ENCODE measurements at places on chromosomes 7 and 10. TPM values are rescaled to one million over a fixed set of nuclear protein-coding genes. Genes with fewer than 3 reads are reported as not detected.
A peak's percentile ranks its signal among the peaks of the same experiment; 100 is the strongest.

The DOCK4 gene
- 8.3 TPM for total RNA-seq

The LRMDA gene
- 1.7 TPM for total RNA-seq

The CUL1 gene
- total RNA-seq = 17.8 TPM

The HOXA10 gene
- not detected for total RNA-seq

The PON1 gene
- total RNA-seq = 0.48 TPM

The KCNMA1 gene
- total RNA-seq = 1.2 TPM

DNA sequence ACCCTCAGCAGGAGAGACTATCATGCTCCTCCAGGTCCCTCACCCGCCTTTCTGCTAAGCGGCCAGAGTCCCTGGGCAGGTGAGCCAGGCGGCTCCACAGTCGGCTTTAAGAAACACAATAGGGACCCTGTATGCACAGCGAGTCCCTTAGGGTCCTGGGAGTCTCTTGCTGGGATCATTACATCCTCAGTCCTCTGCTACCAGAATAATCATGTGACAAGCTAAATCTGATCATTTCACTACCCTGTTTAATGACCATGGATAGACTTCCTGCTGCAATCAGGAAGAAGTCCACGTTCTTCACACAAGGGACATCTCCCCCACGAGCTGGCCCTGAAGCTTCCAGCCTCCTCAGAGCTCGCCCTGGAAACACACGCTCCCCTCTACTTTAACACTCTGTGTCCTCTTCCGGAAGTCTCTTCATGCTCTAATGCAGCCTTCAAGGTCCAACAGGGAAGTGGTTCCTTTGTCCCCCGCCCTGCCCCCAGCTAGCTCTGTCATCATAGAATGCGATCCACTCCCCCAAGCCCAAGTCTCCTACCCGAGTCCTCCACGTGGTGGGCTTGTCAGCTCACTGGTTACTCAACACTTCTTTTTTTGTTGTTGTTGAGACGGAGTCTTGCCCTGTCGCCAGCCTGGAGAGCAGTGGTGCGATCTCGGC, 101.5 kb downstream of the RNF216 start:
- peaks cover 12% of the 10 kb centered on the region for H3K4me1 ChIP-seq
- H3K36me3 ChIP-seq = peaks cover 23% of the 10 kb centered on the region
- no peaks in the 10 kb centered on the region for H3K27me3 ChIP-seq
- DNase-seq = no peak
- no peak overlapping the region for H3K4me3 ChIP-seq
- no peak overlapping the region for H3K27ac ChIP-seq

- DNase-seq = peak; percentile 56
- H3K4me1 ChIP-seq = no peaks in the 10 kb centered on the region
- no peak overlapping the region for H3K4me3 ChIP-seq
- H3K27me3 ChIP-seq = no peaks in the 10 kb centered on the region
These were observed 102.0 kb upstream of the DKK1 start for GRCh38 chr10:52212062-52212461.

- DNase-seq = no peak
- H3K27ac ChIP-seq = no peak overlapping the region
- no peak overlapping the region for H3K4me3 ChIP-seq
- no peaks in the 10 kb centered on the region for H3K36me3 ChIP-seq
- no peaks in the 10 kb centered on the region for H3K4me1 ChIP-seq
These were observed 7.6 kb upstream of the GPAM start for GRCh38 chr10:112191041-112191590.

DNA sequence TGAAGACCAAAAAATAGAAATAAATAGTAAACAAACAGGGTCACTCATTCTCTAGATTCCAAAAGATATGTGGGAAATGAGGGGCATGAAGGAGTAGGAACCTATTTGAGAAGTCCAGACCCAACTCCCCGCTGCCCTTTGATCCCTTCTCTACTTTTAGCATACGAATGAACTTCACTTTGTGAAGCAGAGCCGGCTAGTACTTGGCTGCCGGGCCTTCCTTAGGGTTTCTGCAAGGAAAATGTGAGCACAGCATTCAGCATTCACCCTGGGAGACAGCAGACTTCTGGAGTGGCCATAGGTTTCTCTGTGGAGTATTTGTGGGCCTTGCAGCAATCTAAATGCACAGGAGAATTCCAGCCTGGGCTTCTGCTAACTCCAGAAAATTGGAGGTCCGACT, 76.3 kb upstream of the PRKAR2B start:
- no peak overlapping the region for H3K4me3 ChIP-seq
- no peaks in the 10 kb centered on the region for H3K27me3 ChIP-seq
- no peaks in the 10 kb centered on the region for H3K4me1 ChIP-seq
- no peaks in the 10 kb centered on the region for H3K36me3 ChIP-seq

DNA sequence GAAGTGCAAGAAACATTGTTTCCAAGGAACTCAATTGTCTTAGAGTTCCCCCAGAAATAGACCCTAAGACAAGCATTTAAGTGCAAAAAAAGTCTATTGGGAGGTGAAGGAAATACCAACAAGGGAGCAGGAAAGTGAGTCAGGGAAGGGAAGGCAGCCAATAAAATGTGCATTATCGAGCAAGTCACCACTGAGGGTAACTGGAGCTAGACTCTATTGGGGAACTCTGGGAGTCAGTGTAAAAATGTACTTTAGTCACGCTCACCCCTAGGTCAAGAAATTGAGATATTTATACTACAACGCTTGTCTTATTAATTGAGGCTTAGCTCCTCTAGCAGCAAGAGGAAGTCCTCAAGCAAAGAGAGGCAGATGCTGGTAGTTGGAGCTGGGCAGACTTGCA, 137.7 kb downstream of the RTKN2 start:
- H3K36me3 ChIP-seq = no peaks in the 10 kb centered on the region
- H3K4me3 ChIP-seq = no peak overlapping the region
- H3K27me3 ChIP-seq = no peaks in the 10 kb centered on the region
- no peak for DNase-seq
- H3K27ac ChIP-seq = no peak overlapping the region

GRCh38 chr7:102024005-102024768, 206.8 kb downstream of the CUX1 start:
- no peak overlapping the region for H3K27ac ChIP-seq
- DNase-seq = no peak
- H3K4me1 ChIP-seq = no peaks in the 10 kb centered on the region

All from endodermal cell (in vitro differentiated cells).